Muscle of arm (tissue), 14 donors: ENCODE measurements at places on chromosomes 5 and 9. TPM values are rescaled to one million over a fixed set of nuclear protein-coding genes. Genes with fewer than 3 reads are reported as not detected.

- DNase-seq, result peak; percentile 30
Measured at GRCh38 chr9:91817493-91818224, 132.4 kb downstream of the ROR2 start.

DNA sequence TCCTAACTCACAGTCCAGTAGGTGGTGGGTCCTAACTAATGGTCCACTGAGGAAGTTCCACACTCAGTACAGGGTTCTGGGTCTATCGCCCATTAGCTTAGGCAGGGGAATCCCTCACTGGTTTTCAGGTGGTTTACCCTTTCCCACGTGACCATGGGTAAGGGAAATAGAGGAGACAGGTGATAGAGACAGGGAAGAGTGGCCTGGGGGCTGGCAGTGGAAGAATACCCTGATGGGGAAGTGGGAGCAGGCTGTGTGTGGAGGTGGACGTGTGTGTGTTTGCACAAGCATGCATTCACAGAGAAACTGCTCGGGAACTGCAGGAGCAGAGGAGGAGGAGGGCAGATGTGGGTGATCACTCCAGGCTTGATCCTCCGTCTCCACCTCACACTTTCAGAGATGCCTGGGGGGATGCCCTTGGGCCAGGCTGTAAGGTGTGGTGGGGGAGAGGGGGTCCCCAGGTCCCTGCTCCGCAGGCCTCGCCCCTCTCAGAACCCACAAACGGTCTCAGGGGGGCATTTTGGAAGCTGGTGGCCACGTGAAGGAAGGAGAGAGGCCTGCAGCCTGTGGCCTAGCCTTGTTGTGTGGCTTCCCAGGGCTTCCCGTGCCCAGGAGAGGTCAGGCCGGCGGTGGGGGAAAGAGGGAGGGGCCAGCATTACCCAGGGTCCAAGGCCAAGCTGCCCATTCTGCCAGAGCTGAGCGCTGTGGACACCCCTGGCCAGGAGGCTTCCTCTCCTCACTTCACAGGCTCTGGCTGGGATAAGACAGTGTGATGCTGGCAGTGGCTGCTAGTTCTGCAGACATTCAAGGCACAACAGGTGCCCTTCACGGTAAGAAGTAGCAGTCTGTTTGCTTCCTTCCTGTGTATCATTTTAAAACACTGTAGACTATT, 80.0 kb downstream of the OTULIN start:
- no peak for DNase-seq

- DNase-seq, result no peak
Measured at GRCh38 chr5:56493766-56494165, 260.6 kb upstream of the ANKRD55 start.

DNA sequence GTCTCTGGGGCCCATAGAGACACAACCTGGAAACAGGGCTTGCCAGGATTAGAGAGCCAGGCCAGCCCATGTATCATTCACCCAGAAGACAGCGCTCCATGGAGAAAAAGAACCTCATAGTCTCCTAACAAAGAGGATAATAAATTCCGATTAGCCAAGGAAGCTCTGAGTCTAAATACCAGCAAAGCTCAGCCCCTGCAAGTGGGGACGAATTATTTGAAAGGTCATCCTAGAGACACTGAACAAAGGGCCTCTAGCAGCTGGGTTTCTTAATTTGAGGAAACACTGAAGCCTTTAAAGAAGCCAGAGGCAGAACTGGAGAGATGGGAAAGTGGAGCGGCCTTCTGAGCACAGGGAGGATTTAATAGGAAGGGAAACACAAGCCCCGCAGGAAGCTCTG, 287.1 kb upstream of the ZNF462 start:
- DNase-seq, result no peak

The ELAVL2 gene
- 2.6 TPM for polyA plus RNA-seq

DNA sequence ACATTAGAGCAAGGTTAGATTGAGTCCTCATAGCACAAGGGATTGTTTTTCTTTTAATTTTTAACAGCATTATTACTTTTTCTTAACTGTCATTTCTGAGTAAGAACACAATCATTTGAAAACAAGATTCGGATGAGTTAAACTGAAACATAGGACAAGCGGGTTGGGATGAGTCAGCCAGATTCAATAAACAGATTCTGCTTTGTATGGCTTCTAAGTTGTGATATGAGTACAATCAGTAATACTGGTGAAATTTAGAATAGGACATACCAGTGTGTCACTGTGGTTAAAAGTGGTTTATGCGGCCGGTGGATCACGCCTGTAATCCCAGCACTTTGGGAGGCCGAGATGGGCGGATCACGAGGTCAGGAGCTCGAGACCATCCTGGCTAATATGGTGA, 364.3 kb upstream of the CDH10 start:
- no peak for DNase-seq

The FKTN gene
- polyA plus RNA-seq, result not detected

GRCh38 chr9:9536523-9536922, 1076.3 kb downstream of the PTPRD start:
- DNase-seq, result no peak

The GADD45G gene
- polyA plus RNA-seq, result not detected

GRCh38 chr5:78717674-78718584, 69.4 kb upstream of the LHFPL2 start:
- no peak for DNase-seq

- peak; percentile 48 for DNase-seq
Measured at GRCh38 chr5:107389130-107389774, 281.5 kb downstream of the EFNA5 start.

- no peak for DNase-seq
Measured at GRCh38 chr9:123165813-123166212, 102.6 kb downstream of the STRBP start.

GRCh38 chr9:77848897-77849296, 182.7 kb downstream of the GNAQ start:
- DNase-seq, result no peak

DNA sequence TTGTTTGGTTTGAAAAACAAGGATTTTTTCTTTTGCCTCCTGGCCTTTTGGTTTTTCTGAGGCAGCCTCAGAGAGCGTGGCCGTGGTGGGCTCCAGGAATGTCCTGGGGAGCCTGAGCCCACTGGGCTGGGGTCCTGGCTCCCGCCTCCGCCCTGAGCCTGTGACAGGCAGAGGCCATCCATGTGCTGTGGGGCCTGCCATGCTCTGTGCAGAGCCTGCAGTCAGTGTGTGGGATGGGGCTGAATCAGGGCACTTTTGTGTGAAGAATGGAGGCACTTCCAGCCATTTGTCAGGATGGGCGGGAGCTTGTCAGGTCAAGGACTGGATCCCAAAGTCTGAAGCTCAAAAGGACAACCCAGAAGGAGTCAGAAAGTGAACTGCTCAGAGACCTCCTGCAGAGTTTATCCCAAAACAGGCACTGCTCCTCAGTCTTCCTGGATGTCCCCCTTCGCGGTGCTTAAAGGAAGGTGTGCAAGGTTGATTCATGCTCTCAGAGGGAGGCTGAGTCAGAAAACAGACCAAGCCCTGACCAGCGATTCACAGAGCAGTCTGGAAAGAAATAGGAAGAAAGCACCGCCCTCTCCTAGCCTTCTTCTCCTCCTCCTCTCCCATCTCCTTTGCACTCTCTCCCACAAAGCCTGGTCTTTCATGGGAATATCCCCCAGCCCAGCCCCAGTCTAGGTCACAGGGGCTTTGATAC, 53.2 kb downstream of the MVB12B start:
- no peak for DNase-seq

The WNT8A gene
- polyA plus RNA-seq, result not detected

- no peak for DNase-seq
Measured at GRCh38 chr5:145743396-145744061, 91.6 kb downstream of the PRELID2 start.

The ANGPTL2 gene
- polyA plus RNA-seq, result 55.9 TPM

- no peak for DNase-seq
Measured at GRCh38 chr5:148807851-148808250, 18.6 kb upstream of the ADRB2 start.

- DNase-seq, result no peak
Measured at GRCh38 chr9:92165484-92165883, 50.3 kb upstream of the SPTLC1 start.

DNA sequence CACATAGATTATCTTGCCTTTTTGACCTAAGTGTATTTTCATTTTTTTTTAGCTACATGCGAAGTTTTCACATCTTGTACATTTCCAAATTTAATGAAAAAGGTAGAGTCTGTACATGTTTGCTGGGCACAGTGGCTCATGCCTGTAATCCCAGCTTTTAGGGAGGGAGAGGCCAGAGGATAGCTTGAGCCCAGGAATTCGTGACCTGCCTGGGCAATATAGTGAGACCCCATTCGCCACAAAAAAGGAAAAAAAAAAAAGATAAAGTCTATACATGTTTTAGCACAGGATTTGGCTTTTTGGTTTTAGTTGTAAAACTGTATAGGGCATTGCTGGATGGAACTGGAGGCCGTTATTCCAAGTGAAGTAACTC, 28.8 kb downstream of the RAI14 start:
- no peak for DNase-seq
